ENCODE measurements at places on chromosomes 12 and 14.

GRCh38 chr12:26872625-26873024 lies 39.6 kb upstream of the ITPR2 start:
- no peak for DNase-seq

- DNase-seq: no peak
These were observed 127.7 kb downstream of the NRXN3 start for GRCh38 chr14:78297858-78298257.

DNA sequence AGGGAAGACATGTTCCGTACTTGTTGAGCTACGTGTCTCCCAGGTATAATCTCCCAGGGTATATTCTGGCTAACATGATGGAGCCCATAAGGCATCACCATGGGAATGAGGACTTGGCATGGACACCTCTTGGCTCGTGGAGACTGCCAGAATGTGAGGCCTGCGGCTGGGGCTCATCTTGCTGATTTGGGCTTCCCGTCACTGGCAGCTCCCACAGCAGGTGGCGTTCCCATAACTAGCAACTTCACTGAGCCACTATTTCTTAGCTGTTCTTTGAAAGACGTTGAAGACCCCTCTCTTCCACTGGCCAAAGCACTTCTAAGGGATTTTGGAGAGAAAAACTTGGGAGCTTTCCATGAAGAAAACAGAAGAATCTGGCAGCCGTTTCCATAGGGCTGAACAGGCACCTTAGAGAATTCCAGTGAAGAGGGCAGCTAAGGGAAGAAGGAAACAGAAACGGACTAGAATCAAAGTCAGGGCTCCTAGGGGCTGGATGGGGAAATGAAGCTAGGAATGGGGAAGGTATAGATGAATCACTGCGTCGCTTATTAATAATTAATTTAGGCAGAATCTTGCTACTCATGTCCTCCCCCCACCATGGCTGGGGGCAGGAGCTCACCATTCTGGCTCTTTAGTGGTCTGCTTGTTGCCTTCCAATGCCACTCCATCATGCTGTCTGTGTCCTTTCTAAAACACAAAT lies 39.7 kb upstream of the FOS start:
- DNase-seq: no peak

- DNase-seq: no peak
These were observed 671.3 kb downstream of the RPS29 start for GRCh38 chr14:48914921-48915320.

DNA sequence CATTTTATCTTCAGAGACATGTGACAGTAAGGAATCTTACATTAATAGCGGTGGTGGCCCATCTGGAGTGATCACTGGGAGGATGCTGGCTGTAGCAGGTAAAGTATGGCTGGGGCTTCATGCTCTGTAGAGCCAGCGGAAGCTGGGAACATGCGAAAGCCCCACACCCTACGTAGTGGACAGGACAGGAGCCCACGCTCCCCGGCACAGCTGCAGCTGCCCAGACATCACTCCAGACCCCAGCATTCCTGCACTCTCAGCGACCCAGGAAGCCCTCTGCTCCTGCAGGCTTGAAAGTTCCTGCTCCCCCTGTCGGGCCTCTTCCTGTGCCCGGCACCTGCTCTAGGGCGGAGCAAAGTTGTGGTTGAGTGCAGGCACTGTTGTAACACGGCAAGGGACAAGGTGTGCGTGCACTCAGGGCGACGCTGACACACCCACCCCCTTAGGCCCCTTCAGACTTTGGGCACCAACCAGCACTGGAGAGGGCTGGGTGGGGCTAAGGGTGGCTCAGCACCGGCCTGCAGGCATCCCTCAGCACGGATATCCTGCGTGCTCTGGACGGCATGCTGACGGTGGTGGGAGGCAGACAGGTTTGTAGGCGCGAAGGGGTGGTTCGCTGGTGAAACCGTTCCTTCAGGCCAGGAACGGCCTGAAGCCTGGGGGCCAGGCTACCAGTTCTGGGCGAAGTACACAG lies 568.3 kb downstream of the FSCB start:
- no peak for DNase-seq

DNA sequence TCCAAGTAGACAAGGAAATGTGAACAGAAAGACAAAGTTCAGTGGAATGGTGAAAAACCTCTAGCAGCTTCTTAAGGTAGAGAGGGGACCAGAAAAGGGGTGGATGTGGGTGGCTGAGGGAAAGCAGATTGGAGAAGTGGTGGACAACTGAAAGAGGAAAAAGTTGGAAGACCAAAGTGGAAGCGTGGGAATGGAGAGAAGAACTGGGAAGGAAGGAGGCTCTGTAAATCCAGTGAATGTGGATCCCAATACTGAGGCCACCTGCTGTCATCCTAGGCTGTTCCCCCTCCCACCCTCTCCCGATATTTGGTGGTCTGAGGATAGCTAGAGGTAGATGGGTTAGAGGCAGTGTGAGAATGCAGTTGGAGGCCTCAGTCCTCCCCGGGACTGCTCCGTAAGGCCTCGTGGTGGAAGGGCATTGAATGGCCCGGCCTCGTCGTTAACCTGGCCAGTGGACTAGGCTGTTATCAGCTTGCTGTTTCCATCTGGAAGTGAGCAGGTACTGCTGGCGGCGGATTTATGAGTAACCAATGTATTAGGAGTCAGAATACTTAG lies 822 bp upstream of the POU6F1 start:
- DNase-seq: no peak

DNA sequence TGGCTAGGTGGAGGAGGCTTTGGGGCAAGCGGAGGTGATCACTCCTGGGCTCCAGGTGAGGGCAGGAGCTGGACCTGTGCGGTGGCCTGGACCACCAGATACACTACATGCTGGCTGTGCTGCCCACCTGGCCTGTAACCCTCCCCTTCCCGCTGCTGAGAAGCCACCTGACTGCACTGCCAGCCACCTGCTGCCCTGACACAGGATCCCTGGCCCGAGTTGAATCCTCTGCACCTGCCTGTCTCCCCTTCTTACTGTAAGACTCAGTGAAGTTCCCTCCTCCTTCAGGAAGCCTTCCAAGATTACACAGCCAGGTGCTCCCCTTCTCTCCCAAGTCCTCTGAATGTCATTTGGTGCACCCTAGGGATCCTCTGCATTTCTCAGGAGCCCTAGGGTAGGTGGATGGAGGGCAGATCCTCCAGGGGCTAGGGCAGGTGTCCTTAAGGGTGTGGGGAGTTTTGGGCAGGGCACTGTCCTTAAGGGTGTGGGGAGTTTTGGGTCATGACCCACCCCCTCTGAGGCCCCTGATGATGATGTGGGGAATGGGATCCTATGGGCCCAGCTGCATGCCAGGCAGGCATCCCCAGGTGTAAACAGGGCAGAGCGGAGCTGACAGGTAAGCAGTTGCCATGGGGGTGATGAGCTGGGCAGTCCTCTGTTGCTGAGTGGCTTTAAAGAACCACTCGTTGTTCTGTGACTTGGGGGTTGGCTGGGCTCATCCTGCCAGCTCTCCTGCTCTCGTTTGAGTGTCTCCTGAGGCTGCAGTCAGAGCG lies 6.7 kb upstream of the MTA1 start:
- DNase-seq: no peak

DNA sequence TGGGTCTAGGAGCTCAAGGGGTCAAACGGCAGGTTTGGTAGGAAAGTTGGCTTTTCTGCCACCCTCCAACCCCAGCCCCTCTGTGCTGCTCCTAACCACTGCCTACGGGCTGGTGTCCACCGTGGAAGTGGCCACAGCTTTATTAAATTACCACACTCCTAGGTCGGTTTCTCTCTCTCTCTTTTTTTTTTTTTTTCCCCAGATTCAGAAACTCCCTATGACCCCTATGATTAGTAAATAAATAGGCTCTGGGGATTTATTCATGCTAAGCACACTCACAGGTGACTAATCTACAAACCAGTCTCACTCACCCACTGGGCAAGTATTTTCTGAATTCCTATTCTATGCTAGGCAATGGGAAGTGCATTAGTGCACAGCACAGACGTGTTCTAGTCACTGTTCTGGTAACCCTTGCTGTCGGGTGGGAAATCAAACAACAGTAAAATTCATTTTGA lies 8.7 kb upstream of the DDX47 start:
- peak; percentile 63 for DNase-seq

GRCh38 chr12:124683152-124684124 lies 116.0 kb upstream of the NCOR2 start:
- DNase-seq: no peak
